Fibroblast of skin of back (primary cell): ENCODE measurements at places on chromosomes 5 and 9.

- DNase-seq = no peak
These were observed 538.5 kb upstream of the DMAC1 start for GRCh38 chr9:8337834-8338766.

- DNase-seq = peak; percentile 66
These were observed 108.5 kb downstream of the C9orf152 start for GRCh38 chr9:110099236-110100095.

GRCh38 chr9:128342971-128343680 is 2.8 kb downstream of the SLC27A4 start:
- DNase-seq = no peak

DNA sequence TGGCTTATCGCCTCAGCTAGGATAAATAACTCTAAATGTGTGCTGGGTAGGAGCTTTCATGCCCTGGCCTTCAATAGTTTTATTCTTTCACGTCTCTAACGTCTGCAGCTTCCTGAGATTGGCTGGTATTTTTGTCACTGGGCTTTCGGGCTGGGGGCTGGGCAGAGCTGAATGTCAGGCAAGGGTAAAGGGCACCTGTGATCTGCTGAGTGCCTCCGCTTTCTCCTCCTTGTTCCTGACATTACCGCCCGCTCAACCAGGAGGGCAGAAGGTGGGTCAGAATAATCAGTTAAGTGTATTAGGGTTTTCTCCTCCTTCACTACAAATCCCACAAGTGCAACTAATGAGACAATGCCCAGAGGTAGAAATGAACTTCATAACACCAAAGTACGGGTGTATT is 216.6 kb downstream of the TSSK1B start:
- DNase-seq = no peak

DNA sequence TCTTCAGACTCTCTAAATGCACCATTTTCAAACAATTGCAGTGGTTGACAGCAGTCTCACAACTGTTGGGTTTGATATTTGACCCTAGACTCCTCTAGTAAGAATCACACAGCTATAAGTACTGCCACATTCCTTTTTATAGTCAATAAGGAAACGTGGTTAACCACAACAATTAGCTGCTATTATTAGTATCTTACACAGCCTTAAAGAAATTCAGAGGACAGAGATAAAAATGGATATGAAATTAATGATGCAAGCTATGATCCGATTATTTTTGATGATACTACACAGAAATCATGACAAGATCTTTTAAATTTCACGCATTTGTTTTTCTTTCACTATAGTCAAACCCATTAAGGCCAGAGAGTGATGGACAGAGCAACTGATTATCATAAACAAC is 288.6 kb upstream of the C9orf72 start:
- DNase-seq = peak; percentile 85

DNA sequence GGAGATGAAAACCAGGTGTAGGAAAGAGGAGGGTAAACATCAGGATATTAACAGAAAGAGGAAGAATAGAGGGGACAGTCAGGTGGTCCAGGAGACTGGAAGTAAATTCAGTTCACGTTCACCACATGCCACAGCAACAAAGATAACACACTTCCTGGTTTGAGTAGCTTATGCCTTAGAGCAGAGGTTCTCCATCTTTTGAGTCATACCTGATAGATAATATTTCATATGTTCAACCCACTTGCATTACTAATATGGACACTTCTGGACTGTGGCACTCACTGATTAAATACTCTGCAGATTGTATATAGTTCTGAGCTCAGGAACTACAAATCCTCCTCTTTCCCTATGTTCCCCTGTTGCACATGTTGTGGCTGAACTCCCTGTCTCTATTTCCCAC is 179.9 kb upstream of the NR3C1 start:
- no peak for DNase-seq
